Cerebellar nuclear complex (tissue), 1 donor: ENCODE measurements at places on chromosomes 2 and 18.

DNA sequence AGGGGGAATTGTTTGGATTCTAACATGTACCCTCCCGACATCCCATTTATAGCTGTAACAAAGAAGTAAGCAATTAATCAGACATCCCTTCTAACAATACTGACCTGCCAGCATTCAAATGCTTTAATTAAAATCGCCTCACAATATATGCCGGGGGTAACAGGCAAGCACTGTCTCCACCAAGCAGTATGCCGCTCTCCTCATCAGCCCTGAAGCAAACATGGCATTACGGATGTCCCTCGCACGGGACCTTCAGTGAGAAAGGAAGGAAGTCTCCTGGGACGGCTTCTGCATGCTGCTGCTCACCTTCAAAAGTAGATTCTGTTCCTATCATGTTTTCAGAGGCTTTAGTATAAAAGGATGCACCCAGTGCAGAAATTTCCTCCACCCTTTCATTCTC is 292.7 kb upstream of the POU3F3 start:
- no peak for DNase-seq

GRCh38 chr2:183458460-183458859 is 334.2 kb downstream of the NUP35 start:
- DNase-seq = no peak

DNA sequence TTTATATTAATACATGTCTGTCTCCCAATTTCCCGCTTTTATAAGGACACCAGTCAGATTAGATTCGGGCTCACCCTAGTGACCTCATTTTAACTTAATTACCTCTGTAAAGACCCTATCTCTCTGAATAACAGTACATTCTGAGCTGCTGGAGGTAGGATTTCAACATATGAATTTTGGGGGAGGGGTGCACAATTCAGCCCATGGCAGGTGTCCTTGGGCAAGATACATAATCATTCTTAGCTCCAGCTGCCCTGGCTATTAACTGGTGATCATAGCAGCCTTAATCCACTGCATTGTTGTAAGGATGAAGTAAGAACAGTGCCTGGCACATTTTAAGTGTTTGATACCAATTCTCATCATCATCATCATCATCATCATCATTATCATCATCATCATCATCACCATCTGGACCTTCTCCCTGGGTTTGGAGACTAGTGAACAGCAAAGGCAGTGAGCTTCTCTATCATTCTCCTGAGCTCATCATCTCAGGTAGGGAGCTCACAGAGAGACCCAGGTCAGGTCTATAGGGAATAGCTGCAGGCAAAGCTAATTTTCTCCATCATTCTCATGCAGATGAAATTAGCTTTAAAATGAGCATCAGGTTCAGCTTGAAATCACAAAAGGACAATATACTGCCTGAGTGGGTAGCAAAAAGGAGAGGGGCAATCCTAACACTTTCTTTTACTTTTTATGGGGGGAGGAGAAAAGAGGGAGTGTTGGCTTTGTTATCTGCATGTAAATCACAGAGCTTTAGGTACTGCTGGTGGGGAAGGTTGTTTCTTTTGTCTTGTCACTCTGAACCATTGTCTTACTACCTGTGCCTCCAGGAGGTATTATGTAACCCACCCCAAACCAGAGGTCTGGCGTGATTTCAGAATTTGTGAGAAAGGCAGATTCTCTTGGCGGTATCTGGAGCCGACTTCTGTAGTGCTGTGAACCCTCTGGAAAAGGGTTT is 125.5 kb upstream of the SPRED2 start:
- no peak for DNase-seq

DNA sequence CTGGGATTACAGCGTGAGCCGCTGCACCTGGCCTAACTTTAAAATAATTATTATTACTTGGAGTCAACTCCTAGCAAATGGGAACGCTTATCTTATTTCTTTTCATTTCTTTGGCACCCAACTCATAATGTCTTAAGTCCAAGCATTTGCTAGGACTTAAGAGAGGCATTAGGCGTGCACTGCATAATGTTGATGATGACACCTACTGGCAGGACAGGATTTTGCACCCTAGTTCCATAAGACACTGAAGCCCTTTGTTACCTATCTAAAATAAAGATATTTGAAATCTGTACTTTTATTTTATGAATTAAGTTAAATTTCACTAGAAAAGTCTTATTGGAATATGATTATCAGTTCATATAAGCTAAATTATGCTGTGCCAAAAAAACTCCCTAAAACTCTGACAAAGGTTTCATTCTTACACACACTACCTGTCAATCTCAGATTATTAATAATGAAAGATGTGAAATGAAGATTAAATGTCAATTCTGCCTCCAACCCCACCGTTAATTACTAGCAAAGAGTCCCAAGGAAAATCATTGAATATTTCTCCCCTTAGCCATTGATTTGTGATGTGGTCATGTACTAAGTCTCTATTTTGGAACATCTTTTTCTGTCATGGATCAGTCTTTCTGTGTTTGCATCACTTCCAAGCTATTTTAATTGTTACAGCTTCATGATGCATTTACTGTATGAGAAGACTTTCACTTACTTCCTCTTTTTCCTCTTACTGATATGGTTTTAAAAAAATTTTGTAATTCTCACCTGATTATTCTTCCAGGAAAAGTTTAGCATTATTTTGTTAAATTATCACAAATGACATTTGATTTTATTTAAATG is 12.7 kb upstream of the CDH2 start:
- no peak for DNase-seq

DNA sequence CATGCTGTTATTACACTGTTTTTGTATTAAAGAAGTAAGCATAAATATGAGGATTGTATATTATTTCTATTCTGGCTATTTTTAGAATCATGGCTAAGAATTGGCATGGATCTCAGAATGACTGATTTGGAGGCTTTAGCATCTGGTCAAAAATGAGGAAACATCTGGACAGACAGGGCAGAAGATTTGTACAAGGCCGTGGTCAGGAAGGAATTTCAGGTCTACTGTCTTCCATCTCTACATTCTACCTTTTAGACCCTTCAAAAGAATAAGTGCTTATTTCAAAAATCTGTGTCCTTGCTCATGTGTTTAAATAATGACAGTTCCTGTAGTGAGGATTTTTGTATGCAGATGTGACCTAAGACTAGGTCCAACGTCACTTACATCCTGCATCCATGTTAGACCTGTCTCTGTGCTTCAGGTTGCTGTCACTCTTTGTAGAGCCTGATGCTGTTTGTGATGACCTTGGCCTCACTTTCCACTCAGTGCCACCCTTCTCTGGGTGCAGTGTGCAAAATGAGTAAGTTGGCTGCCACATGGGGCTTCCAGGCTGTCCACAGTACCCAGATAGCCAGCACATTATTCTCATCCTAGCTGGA is 54.7 kb upstream of the B3GNT2 start:
- DNase-seq = no peak

GRCh38 chr2:108934583-108935245 is 54.3 kb downstream of the EDAR start:
- no peak for DNase-seq

- DNase-seq = no peak
Observed at GRCh38 chr2:201779901-201780673, 646 bp downstream of the ALS2 start.

- no peak for DNase-seq
Observed at GRCh38 chr2:69125816-69126215, 112.8 kb downstream of the ANTXR1 start.

DNA sequence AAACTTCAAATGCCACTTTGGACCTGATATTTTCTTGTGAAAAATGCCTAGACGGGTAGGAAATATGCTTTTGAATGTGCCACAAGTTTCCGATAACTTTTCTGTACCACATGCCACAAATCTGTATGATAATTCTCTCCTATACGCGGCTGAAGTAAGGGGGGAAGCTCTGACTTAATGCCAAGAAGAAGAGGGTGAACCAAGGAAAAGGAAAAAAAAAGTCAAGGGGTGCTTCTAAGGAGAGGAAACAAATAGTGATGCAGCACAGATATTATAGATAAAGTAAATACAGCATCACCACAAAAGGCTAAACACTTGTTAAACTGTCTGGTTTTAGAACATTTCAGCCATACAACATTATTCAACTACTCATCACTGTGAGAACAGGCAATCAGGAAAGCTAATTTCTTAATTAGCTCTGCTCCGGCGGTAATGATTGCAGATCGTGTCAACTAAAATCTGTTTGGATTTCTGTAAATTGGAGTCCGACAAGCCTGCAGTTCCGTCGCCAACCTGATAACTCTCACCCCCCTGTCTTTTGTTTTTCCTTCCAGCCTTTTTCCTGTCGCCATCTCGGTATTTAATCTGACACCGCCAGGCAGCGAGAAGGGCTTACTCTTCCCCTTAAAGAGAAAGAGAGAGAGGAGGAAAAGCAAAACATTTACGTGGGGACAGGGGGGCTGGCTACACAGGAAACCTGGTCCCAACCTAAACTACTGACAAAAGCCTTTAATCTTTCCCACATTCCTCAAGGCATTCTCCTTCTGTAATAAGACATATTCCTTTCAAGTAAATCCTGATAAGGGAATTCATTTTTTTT is 67.5 kb downstream of the ZEB2 start:
- DNase-seq = no peak

- no peak for DNase-seq
Observed at GRCh38 chr2:43460174-43460546, 135.7 kb downstream of the THADA start.

GRCh38 chr2:26178746-26179436 is 6.0 kb downstream of the GAREM2 start:
- no peak for DNase-seq
